ENCODE measurements at places on chromosomes 2 and 18. TPM values are rescaled to one million over a fixed set of nuclear protein-coding genes. Genes with fewer than 3 reads are reported as not detected.

GRCh38 chr18:9561759-9562158, 52.6 kb downstream of the PPP4R1 start:
- no peak for DNase-seq

DNA sequence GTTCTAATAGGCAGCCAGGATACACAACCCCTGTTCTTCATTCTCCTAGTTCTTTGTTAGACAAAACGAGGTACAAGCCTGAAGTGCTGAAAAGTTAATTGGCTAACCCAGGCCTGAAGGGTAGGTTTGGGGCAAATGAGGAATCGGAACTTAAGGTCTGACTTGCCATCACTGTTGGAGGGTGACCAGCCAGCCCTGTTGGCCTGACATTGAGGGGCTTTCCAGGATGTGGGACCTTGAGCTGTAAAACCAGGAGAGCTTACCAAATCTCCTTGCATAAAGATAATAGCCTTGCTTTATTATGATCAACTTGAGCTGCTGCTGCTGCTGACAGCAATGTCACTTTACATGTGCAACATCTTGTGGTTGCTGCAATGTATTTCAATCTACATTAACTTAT, 256.0 kb downstream of the VAPA start:
- DNase-seq: no peak

DNA sequence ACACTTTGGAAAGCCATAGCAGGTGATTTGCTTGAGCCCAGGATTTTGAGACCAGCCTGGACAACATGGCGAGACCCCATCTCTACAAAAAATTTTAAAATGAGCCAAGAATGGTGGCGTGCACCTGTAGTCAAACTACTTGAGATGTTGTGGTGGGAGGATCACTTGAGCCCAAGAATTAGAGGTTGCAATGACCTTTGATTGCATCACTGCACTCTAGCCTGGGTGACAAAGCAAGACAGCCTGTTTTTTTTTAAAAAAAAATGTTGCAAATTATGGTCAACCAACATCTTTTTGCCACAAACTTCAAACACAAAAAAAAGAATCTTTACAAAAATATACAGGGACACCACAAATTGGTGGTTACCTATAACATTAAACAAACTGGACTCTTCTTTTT, 40.3 kb downstream of the MEX3C start:
- DNase-seq: no peak

GRCh38 chr2:100819370-100820272, at the start of gene NPAS2:
Gene NPAS2, plus strand, starts transcription at chr2:100820139. Its CDS starts 84,616 bp downstream, at chr2:100904755.
- peak; percentile 77 for DNase-seq

DNA sequence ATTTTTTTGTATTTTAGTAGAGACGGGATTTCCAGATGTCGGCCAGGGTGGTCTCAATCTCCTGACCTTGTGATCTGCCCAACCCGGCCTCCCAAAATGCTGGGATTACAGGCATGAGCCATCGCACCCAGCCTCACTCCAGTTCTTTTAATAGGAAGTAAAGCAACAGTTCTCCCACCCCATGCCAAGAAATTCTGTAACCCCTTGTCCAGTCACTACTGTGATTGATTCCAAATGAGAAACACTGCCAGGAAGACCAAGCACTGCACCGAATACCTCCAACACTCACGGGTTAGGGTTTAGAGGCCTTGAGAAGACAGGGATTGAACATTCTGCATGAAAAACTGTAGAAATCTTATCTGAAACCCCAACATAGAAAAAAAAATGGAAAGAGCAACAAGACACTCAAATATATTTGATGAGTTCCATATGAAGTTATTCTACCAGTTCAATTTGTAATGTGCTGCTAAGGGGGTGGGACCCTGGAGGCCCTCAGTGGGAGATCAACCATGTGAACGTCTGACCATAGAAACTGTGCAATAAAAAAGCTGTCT, 48.2 kb upstream of the BIN1 start:
- DNase-seq: peak; percentile 73

DNA sequence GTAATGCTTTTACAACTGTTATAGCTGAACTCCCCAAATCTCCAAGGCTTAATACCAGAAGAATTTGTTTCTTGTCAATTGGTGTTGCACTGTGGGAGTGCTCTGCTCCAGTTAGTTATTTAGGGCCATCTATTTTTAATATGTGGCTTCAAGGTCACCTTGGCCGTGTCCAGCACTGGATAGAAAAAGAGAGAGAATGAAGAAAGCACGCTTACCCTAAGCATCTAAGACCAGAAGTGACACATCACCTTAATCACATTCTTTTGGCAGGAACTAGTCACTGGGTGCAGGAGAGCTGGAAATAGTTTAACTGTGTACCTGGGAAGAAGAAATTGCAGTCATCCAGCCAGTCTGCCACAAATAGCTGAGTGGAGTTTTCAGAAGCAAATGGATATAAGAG, 78.8 kb downstream of the VWC2L start:
- no peak for DNase-seq

GRCh38 chr18:28168725-28169124, 8.2 kb downstream of the CDH2 start:
- DNase-seq: no peak

GRCh38 chr2:27320958-27321543, 1.8 kb downstream of the MPV17 start:
- peak; percentile 86 for DNase-seq

EML6 gene
- 1.9 TPM for total RNA-seq

KCNF1 gene
- 0.16 TPM for total RNA-seq

SLC14A1 gene
- not detected for total RNA-seq

PLA2R1 gene
- total RNA-seq: 10.0 TPM

CROCC2 gene
- total RNA-seq: not detected

SNED1 gene
- 8.3 TPM for total RNA-seq

RAX gene
- total RNA-seq: not detected

RAD51AP2 gene
- total RNA-seq: not detected

Measured in sigmoid colon (tissue), 7 donors.